ENCODE measurements at places on chromosomes 1 and 21.
A peak's percentile ranks its signal among the peaks of the same experiment; 100 is the strongest.

DNA sequence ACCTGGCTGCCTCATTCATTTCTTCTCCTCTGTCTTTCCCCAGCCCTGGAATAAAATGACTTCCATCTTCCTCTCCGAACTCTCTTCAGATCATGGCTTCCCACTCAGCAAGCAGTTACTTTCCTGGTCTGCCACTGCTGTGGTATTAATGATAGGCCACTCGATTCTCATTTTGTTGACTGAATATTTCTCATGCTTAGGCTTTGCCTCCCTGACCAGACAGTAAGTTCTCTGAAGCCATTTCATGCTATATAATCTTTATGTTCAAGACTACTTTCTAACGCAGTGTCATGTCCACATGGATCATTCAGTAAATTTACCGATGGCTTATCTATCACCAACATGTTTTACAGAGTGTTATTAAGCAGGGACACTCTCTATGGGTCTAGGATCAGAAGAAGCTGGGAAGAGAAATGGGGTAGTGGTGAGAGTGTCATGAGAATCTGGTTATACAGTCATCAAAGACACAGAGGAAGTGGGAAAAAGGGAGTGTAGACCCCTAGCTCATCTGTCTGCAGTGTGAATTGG, 20.6 kb downstream of the RUNX1 start:
- no peak for DNase-seq

DNA sequence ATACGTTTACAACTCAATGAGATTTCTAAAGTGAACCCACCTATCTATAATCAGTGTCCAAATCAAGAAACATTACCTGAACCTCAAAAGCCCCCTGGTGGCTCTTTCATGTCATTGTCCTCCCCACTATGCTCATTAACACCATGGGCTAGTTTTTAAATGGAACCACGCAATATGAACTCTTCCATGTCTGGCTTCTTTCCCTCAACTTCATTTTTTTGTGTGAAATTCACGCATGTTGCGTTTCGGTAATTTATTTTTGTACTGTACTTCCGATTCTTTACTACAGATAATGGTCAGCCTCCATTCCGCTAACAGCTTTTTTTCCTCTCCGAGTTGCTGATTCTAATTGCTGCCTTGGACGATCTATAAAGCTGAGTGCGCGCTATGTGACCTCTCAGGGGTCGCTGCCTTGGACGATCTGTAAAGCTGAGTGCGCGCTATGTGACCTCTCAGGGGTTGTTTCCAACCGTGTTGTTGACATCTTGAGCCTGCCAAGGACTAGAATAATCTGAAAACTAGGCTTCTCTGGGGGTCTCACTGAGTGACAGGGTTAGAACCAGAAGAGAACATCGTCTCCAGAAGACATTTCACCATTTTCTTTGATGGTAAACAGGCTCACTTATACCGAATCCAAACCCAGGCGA, 1.1 kb upstream of the CACYBP start:
- DNase-seq = peak; percentile 59

DNA sequence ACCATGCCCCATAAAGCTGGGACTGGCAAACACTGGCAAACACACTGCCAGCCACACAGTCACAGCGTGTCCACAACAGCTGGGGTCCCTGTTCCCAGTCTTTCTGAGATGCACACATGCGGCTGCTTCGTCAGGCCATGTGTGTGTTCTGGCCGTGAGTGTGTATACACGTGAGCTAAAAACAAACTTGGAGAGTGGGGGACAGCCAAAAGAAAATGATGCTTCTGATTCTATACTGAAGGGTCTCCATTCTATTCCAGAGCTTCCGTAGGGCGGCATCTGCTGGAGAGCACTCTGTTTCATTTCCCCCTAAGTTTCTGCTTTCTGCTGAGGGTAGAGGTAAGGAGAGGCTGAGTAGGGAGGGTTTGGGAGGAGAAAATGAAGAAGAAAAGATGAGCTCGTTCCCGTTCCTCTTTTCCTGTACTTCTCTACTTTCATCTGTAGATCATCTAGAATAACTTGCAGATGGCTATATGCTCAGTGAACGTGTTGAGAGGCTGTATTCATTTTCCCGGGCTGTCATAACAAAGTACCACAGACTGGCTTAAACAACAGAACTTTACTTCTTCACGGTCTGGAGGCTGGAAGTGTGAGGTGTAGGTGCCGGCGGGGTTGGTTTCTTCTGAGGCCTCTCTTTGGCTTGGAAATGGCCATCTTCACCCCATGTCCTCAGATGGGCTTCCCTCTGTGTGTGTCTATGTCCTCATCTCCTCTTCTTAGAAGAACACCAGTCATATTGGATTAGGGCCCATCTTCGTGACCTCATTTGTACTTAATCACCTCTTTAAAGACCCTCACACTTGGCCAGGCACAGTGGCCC, 151.6 kb downstream of the TOMM20 start:
- DNase-seq = no peak

GRCh38 chr1:193190096-193190744, 3.8 kb upstream of the B3GALT2 start:
- peak; percentile 7 for DNase-seq

DNA sequence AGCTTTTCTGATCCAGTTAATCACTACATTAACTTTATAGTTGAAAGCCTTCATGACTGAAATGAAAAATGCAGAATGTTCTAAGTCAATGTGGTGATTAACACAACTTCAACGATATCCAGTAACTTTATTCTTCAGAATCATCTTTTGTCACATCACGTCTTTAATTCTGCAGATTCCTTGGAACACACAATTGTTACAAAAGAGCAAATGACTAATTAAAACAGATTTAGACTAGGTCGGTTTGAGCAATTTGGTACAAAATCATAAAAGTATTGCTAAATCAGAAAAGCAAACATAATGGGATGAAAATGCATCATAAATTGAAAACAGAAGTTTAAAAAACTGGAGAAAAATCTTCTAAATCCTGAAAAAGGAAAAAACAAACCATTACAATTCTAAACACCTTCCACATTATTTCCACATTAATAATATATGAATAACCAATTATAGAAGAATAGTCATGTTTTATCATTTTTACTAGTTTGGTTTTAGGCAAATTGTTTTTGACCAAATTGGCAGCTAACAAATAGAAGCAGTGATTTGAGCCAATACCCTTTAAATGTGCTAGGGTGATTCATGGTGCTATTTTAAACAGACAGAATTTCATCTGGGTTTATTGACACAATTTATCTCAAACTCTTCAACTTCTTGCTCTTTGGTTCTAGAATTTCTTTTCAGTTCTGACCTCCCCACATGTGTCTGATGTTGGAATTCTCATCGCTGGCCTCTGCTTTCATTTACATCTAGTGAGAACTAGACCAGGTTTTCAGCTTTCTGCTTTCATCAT, 468.1 kb upstream of the PTBP2 start:
- no peak for DNase-seq

GRCh38 chr1:61078618-61079295, 3.6 kb upstream of the NFIA start:
- DNase-seq = no peak
